ENCODE measurements at places on chromosomes 1 and 21.
A peak's percentile ranks its signal among the peaks of the same experiment; 100 is the strongest.

DNA sequence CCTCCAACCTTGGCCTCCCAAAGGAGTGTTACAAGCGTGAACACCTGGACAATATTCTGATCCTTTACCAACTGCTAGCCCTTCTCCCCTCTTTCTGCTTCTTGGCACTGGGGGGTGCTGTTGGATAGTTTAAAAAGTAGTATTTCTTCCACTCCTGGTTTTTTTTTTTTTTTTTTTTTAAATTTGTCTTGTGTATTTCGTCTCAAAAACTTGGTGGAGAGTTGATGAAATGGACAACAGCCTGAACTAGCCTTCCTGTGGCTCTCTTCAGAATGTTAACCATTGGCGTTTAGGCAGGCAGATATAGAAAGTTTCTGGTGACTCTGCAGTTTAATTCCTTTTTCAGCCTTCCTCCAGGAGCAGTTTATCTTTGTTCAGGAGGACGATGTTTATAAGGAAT lies 69.7 kb upstream of the USP24 start:
- DNase-seq: no peak

- no peak for DNase-seq
These were observed 876 bp downstream of the ALDH9A1 start for GRCh38 chr1:165697491-165697880.

DNA sequence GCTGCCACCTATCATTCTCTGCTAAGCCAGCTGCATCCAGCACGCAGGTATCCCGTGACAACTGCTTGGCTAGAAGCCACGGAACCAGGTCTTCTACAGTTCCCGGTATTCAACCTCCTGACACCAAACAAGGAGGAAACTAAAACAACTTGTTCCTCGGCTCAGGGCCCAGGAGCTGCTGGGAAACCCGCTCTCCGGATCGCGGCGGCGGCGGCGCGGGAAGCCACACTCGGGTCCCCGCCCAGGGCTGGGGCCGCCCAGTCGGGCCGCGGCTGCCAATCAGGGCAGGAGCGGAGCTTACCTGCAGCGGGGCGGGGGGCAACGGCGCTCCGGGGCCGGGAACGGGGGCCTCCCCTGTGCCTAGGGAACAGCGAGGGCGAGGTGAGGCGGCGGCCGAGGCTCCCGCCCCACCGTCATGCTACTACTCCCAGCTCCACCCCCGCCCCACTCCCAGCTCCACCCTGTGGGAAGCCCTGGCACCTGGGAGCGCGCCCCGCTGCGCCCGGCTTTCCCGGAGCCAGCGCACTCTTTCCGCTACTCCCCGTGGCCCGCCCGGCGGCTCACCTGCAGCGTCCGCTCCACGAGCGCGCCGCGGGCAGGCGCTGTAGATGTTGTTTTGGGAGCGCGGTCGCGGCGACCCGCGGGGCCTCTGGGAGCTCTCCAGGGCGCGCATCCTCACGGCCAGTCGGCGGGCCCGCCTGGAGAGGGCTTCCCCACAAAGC lies 12.1 kb downstream of the IL24 start:
- no peak for DNase-seq

DNA sequence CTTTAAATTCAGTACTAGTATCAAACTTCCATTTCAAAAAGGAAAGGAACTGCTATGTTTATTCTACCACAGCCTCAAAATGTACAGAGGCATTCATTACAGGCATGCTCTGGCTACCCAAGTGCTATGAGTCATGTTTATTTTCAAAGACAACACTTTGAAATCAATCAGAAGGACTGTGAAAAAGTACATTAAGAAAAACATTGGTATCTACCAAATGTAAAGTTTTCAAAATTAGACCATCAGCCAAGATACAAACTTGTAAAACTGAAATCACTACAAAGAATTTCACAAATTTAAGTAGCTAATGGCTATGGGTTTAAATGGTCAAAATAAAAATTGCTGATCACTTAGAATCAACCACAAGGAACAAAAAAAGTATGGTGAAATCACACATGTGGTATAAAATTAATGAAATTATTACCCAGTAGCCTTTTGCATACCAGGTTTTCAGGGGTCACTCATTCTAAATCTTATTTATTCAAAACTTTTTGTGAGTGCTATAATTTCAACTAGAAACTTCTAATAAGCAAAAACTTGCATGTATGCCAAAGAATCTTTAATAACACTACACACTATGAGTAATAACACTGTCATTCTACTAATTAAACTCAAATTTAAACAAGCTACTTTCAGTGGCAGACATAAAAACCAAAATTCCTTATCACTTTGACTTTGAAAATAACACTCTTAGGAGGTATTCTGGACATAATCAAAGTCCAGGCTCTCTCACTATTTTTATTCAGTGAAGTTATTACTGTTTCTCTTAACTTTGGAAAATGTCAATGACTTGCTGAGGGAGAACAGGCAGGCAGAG lies 49.2 kb downstream of the ENAH start:
- no peak for DNase-seq

- DNase-seq: no peak
These were observed 1.7 kb downstream of the TMEM125 start for GRCh38 chr1:43271186-43272118.

DNA sequence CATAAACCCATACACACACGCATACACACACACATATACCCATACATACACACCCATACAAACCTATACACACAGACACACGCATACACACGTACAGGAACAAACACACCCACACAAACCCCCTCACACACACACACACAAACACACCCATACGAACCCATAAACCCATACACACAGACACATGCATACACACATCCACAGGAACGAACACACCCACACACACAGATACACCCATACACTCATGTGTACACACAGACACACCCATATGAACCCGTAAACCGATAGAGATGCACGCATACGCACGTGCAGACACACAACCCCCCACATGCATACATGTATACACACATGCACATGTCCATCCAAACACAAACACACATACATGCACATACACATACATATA lies 9.5 kb downstream of the WNT9A start:
- DNase-seq: peak; percentile 40

DNA sequence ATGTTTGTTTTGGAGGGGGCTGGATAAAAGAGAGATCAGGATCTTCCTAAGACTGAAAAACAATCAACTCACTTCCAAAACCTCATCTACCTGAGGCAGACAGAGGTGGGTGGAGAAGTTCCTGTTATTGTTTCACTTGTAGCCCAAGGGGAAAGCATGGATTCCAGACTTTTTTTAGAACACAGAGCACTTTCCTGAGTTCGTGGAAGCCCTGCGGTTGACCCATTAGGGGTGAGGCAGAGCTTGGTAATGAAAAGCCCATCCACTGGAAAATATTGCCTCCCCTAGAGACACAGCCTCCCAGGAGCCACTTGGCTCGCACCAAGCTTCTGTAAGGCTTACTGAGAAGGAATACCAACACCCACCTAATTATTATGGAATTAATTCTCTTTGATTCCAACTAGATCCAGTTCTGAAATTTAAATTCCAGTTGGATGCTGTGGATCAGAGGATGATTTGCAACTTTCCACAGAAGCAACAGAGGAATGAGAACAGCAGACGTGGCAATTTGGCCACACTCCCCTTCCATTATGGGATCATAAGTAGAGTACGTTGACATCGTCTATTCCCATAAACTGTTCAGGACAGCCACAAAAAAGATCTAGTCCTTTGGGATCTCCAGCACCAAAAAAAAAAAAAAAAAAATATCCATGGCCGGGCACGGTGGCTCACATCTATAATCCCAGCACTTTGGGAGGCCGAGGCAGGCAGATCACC lies 4.1 kb upstream of the PEF1 start:
- no peak for DNase-seq

- no peak for DNase-seq
These were observed 3.1 kb upstream of the LIN9 start for GRCh38 chr1:226312065-226312464.

DNA sequence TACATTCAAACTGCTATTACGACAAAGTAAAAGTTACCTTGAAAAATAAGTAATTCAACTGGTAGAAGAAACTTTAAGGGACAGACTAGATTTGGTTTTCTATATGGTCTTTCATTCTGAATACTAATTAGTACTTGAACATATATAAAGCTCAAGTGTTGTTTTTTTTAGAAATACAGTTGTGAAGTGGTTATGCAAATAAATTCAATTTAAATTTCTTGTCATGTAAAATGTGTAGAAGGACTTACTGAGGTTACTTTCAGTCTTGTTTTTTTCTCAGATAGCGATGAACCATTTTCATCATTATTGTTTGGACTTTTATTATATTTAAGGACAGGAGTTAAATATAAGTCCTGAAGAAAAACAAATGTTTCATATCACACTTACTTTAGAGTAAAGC lies 24.4 kb downstream of the HS2ST1 start:
- no peak for DNase-seq

GRCh38 chr1:60035921-60036320 lies 37.6 kb downstream of the C1orf87 start:
- no peak for DNase-seq

DNA sequence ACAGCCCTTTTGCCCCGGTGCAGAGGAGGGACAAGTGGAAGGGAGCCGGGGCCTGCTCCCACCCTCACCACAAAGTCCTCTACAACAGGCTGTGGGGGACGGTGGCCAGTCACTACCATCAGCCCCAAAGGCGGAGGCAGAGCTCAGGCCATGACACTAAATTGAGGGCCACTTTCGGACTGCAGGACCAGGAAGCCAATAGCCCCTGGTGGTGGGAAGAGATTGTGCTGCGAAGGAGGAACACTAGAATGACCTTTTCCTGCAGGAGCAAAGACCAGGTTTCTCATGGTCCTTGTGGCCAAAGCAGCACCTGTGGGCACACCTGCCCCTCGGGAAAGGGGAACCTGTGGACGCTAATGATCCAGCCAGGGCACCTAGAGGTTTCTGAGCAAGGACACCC lies 30.3 kb downstream of the ACTA1 start:
- DNase-seq: no peak

DNA sequence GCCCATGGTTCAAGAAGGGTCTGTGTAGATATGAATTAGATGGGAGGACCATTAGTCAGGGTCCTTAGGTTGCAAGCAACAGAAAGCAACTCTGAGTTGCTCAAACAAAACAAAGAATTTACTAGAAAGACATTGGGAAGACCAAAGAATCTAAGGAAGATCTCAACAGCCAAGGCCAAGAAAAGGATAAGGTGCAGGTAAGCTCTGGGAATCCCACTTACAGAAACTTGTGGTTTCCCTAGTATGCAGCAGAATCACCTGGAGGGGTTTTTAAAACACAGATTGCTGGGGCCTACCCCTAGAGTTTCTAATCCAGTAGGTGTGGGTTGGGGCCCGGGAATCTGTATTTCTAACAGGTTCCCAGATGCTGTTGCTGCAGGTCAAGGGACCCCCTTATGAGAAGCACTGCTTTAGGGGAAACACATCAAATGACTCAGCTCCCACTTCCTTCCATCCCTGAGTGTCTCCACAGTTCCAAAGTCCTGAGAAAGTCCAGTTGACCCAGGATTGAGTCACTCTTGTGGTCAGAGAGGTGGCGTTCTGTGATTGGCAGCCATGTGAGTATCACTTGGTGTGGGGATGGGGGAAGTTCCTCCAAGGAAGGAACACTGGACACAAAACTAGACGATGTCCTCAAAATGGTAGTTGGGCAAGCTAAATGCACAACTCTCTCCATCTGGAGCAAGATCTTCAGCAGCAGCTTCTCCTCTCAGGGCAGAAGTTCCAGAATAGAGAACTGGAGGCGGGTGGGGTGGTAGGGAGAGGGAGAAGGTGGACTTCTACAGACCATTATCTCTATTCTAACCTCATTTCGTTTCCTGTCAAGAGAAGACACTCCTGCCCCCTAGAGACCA lies 24.2 kb upstream of the EYA3 start:
- no peak for DNase-seq

DNA sequence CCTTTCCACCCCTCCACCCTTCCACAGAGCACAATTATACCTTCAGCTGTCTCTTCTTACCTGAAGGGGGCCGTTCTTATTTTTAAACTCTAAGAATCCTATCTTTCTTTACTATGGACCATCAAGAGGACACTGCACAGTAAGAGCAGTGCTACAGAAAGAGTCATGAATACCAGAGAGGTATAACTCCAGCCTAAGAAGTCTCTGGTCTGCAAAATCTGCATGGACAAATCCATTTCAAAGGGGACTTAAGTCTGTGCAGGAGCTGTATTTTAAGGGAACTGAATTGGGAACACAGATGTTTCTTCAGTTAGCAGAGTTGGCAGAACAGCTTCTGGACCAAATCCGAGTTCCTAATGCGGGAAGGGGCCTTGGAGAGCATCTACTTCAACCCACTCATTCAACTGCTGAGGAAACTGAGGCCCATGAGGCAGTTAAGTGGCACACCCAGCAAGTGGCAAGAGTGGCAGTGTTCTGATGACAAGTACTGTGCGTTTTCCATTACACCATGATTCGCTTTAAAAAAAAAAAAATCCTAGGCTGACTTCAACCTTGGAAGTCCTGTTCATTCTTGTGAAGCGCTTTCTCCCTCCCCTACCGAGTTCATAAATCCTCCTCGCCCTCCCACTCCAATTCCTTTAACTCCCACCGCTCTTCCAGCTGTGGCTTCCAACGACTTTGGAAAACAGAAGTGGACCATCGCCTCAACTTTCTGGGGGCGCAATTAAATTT lies 1.8 kb downstream of the PLPP3 start:
- peak; percentile 72 for DNase-seq

DNA sequence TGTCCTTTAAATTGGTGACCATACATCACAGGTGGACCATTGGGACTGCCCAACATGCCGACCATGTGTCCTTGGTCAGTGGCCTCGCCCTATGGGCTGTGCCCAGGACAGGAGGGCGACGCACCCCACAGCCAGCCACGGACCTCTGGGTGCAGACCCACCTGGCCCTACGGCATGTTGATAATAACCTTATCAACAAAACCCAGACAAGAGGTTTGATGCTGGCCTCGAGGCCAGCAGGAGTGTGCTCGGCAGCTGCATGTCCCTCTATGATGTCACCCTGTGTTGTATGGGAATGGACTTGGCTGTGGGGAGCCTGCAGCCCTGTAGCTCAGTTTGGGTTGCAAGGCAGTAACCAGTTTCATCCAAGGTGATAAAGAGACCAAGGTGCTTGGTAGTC lies 32.1 kb downstream of the SLC37A1 start:
- DNase-seq: no peak

DNA sequence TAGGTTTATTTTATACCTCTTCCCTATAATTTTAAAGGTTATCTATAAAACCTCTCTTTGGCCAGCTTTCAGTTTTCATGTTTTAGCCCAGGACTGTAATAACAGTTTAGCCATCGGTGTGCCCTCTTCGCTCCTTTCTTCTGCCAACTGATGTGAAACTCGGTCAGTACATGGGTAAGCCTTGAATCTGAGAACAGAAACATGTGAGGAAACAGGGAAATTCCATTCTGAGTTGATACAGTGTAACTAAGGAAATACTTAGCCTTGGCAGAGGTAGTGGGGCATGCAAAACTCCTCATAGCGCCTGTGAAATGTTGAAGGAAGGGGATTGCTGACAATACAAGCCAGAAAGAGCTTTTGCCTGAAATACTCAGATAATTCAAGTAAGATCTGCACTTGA lies 465.2 kb downstream of the NCAM2 start:
- no peak for DNase-seq

DNA sequence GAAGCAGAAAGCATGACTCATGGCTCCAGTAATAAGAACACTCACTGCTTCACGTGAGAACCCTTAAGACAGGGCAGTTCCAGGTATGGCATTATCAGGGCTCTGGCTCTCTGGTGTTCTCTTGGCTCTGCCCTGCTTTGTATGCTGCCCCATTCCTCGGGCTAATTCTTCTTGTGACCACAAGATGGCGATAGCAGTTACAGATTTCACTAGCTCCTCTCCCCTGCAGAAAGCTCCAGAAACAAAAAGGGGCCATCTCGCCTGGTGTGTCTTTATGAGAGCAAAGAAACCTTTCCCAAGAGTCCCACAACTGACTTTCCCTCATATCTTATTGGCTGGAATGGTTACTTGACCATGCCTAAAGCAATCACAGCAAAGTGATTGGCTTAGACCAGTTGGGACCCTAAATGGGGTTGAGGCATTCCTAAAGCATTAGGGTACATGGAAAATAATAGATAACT lies 60.1 kb downstream of the F3 start:
- DNase-seq: no peak

Data from left forelimb (tissue), 1 donor.